Esophagus muscularis mucosa (tissue), 4 donors: ENCODE measurements at places on chromosomes 16 and 17. TPM values are rescaled to one million over a fixed set of nuclear protein-coding genes. Genes with fewer than 3 reads are reported as not detected.

GRCh38 chr17:44081681-44082080, 11.1 kb downstream of the G6PC3 start:
- H3K4me3 ChIP-seq, result no peak overlapping the region
- peaks cover 8% of the 10 kb centered on the region for H3K4me1 ChIP-seq
- no peaks in the 10 kb centered on the region for H3K27me3 ChIP-seq
- peaks cover 47% of the 10 kb centered on the region for H3K36me3 ChIP-seq
- no peak overlapping the region for H3K27ac ChIP-seq

DNA sequence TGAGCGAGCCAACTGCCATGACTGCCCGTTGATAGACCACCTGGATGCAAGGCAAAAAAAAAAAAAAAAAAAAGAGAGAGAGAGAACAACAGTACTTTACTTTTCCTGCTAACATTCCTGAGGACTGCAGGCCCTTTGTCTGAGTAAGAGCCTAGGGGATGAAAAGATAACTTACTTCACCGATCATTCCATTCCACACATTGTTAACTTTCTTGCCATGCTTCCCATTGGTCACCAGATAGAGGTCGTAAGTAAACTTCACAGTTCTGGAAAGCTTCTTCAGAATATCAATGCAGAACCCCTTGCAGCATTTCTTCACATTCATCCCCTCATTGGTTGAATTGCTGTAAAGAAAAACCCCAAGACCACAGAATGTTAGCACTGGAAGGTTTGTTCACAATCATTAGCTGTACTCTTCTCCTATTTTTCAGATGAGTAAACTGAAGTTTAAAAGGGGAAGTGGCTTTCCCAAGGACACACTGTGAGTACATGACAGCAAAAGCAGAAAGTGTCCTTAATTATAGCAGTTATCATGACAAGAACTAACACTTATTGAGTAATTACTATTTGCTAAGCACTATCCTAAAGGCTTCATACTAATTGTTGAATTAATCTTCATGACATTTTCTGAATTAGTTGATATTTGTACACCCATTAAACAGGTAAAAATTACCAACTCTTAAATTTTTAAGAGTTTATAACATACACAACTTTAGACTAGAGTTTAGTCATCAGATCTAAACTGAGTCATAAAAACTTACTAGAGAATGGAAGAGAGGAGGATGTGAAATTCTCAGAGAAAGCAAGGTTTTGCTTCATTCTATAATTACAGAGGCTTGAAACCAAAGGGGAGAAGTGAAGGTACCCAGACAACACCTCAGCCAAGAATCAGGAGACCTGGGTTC, 341.2 kb downstream of the GRIN2A start:
- no peaks in the 10 kb centered on the region for H3K4me1 ChIP-seq
- H3K27ac ChIP-seq, result no peak overlapping the region
- DNase-seq, result peak; percentile 50
- no peak overlapping the region for H3K4me3 ChIP-seq
- H3K36me3 ChIP-seq, result no peaks in the 10 kb centered on the region

Gene HOXB4
- 8.3 TPM for total RNA-seq

Gene TMIGD1
- total RNA-seq, result not detected

DNA sequence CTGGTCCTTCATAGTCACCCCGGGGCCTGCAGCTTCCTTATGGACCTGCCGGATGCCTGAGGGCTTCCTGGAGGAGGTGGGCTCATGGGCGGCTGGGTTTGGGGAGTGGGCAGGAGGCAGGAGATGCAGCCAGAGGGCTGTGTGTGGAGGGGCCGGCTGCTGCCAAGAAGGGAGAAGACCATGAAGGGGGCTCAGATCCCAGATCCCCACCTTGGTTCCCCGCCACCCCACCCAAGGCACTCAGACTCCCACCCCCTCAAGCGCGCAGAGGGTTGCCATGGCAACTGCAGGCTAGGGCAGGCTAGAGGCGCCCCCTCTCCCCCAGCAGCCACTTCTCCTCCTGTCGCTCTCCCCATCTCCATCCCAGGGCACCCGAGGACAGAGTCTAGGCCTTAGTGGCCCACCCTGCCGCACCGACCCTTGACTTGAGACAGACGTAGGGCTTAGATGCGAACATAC, 104.5 kb downstream of the CRLF3 start:
- peaks cover 1% of the 10 kb centered on the region for H3K4me1 ChIP-seq
- no peak for DNase-seq
- H3K27ac ChIP-seq, result no peak overlapping the region
- no peak overlapping the region for H3K4me3 ChIP-seq

GRCh38 chr17:9776911-9777310, 14.5 kb downstream of the DHRS7C start:
- no peak overlapping the region for H3K27ac ChIP-seq
- H3K36me3 ChIP-seq, result no peaks in the 10 kb centered on the region
- no peaks in the 10 kb centered on the region for H3K27me3 ChIP-seq
- H3K4me1 ChIP-seq, result no peaks in the 10 kb centered on the region
- no peak overlapping the region for H3K4me3 ChIP-seq

- no peak overlapping the region for H3K4me3 ChIP-seq
- H3K27me3 ChIP-seq, result no peaks in the 10 kb centered on the region
- DNase-seq, result no peak
- H3K4me1 ChIP-seq, result peaks cover 5% of the 10 kb centered on the region
These were observed 179.1 kb upstream of the CACNG5 start for GRCh38 chr17:66655861-66656260.

GRCh38 chr17:54789101-54789880, 111.4 kb upstream of the TOM1L1 start:
- no peak for DNase-seq
- no peaks in the 10 kb centered on the region for H3K27me3 ChIP-seq
- H3K27ac ChIP-seq, result no peak overlapping the region
- no peaks in the 10 kb centered on the region for H3K36me3 ChIP-seq
